Fibroblast of skin of right quadriceps (primary cell): ENCODE measurements at places on chromosomes 5 and 9.

GRCh38 chr9:79221084-79221483 is 350.7 kb upstream of the TLE4 start:
- DNase-seq: peak; percentile 85

- peak; percentile 87 for DNase-seq
These were observed 16.2 kb downstream of the GPR21 start for GRCh38 chr9:123049589-123050222.

- DNase-seq: no peak
These were observed 109.7 kb downstream of the TRIO start for GRCh38 chr5:14252793-14253192.

- peak; percentile 84 for DNase-seq
These were observed at the start of gene ARAP3 for GRCh38 chr5:141681695-141682641. ARAP3 (minus strand) TSS chr5:141682230; CDS start chr5:141680486, 1,744 bp downstream.

DNA sequence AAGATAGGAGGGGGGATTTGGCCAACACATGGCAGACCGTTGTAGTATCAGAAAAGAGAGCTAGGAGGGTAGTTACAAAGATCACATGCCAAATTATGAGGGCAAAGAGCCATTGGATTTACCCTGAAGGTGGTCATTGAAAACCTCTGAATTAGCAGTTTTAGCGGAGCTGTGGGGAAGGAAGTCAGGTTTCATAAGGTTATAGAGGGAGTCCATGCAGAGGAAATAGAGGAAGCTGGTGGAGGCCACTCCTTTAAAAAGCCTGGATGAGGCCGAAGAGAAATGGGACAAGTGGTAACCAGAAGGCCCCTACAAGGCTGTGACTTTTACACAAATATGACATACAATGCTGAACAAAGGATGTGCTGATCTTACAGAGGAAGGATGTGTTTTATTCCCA is 13.2 kb downstream of the DOCK8 start:
- DNase-seq: no peak

- no peak for DNase-seq
These were observed 13.0 kb upstream of the RIMOC1 start for GRCh38 chr5:41891066-41891707.

DNA sequence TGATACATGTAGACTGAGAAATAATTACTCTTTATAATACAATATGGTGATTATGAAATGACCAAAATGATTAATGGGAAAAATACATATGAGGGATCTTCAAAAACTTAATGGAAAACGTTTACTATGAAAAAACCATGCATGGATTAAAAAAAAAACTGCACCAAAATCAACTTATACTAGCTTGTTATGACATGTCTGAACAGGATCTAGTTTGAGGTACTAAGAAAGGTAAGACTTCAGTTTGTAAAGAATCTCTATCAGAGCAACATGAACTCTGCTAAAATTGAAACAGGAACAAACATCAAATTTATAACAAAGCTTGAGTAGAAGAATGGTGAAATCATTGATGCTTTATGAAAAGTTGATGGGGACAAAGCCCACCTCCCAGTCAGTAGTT is 178.0 kb downstream of the SLIT3 start:
- DNase-seq: no peak

DNA sequence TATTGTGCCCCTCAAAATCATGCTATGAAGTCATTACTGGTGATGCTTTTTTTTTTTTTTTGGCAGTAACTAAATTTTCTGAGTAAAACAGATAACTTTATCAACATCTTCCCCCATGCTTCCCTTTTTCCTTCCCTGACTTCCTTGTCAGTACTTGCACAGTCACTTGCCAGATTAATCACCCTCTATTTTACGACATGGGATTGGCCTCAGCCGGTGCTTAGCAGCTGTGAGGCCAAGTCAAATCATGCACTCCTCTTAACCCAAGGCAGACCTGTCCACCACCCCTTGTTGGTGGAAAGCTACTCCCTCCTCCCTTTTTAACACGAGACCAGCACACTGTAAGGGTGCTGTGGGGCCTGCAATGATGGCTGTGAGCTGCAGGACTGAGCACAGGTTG is 118.0 kb upstream of the OTULINL start:
- DNase-seq: peak; percentile 70

GRCh38 chr9:37880916-37881479 is 22.9 kb downstream of the SLC25A51 start:
- no peak for DNase-seq

GRCh38 chr5:57989378-57989777 is 470.5 kb downstream of the PLK2 start:
- DNase-seq: no peak

GRCh38 chr9:93826209-93826608 is 128.9 kb downstream of the BARX1 start:
- no peak for DNase-seq

- no peak for DNase-seq
These were observed 1047.1 kb downstream of the PTPRD start for GRCh38 chr9:9565700-9566099.

GRCh38 chr9:7234144-7234543 is 476.4 kb downstream of the KDM4C start:
- DNase-seq: peak; percentile 14

- peak; percentile 57 for DNase-seq
These were observed 65.7 kb upstream of the ADCY2 start for GRCh38 chr5:7330256-7330655.

GRCh38 chr9:15268317-15268716 is 38.7 kb downstream of the TTC39B start:
- no peak for DNase-seq

GRCh38 chr9:7849362-7849761 is 49.8 kb upstream of the DMAC1 start:
- no peak for DNase-seq

DNA sequence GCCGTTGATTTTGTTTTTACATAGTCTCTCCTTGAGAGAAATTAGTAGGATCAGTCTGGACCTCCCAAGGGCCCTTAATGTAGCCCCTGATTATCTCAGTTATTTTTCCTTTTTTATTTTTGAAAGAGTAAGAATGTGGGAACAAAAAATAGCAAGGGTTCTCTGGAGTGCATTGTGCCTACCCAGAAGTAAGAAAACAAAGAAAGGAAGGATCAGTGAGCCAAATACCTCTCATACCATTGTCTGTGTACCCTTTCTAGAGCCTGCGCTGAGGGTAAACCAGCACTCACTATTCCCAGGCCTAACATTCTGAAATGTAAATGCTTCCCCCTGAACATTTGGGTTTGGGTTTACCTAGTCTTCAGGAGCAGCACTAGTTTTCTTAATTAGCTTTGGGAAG is 213.0 kb upstream of the TARS1 start:
- DNase-seq: no peak

DNA sequence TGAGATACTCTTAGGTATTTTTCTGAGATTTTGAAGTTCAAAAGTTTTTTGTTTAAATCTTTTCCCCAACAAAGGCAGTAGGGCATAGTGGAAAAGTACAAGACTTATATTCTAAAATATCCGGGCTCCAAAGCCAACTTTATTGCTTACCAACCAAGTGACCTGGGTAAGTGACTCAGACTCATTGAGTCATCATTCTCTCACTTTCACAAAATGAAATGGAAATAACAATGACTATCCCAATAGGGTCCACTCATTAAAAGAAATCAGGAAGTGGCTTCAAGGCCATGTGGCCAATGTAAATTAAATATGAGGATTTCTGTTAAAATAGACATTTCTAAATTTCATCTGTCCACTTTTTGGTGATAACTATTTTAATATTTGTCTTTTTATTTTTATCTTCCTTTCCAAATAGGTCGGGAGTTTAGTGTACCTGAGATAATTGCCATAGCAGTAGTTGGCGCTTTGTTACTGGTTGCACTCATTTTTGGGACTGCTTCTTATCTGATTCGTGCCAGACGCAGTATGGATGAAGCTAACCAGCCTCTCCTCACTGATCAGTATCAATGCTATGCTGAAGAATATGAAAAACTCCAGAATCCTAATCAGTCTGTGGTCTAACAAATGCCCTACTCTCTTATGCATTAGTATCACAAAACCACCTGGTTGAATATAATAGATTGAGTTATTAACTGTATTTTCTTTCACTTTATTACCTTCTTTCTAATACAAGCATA is 15.5 kb downstream of the TYRP1 start:
- DNase-seq: peak; percentile 59

DNA sequence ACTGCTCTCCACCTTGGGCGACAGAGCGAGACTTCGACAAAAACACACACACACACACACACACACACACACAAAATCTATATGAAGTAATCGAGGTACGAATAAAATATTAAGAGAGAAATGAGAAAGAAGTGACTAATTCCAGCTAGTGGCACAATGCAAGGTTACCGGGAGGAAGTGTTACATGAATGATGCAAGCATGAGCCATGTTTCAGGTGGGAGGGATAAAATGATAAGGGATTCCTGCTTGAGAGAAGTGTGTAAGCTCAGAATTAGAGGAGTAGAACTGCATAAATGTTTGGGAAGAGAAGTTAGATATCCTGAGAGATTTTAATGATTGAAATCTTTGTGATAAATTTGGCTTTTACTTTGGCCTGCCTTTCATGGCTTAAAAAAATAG is 18.8 kb downstream of the HAPLN1 start:
- DNase-seq: no peak

- peak; percentile 82 for DNase-seq
These were observed 522.3 kb upstream of the ST8SIA4 start for GRCh38 chr5:101425339-101425859.

- no peak for DNase-seq
These were observed 1.1 kb downstream of the PLPP6 start for GRCh38 chr9:4662989-4663792.

DNA sequence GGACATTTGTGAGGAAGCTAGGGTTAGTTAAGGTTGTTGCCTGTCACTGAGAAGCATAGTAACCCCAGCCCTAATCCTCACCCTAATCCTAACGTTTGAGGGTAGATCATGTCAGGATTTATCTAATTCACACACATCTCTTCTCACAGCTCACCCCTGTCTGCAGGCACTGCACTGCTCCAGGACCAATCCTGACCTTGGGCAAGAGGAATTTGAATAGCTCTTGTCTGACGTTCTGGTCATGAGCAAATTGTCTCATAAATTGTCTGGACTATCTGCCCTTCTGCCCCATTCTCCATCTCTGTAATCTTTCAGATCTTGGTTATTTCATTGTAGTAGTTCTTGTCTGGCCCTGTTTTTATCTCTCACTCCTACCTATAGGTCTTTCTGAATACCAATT is 18.7 kb downstream of the CRHBP start:
- no peak for DNase-seq

GRCh38 chr5:98474782-98475181 is 298.7 kb upstream of the RGMB start:
- DNase-seq: no peak

GRCh38 chr5:148523139-148523538 is 131.2 kb downstream of the HTR4 start:
- no peak for DNase-seq

DNA sequence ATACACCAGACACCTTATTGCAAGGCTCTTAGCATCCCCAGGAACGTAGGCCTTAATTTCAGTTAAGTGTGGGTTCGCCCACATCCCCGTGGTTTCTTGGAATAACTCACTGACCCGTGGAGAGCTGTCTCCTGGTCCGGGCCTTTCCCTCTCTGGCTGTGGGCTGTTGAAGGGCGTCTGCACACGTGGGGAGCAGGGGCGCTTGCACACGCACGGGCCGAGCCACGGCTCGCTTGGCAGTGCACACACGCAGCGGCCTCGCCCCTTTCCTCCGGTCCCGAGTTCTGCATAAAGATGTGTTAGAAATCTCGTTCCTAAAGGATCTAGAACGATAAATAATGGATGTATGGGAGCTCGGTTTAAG is 141.9 kb downstream of the PBX3 start:
- DNase-seq: no peak

- no peak for DNase-seq
These were observed 30.4 kb downstream of the CERT1 start for GRCh38 chr5:75481024-75481423.

GRCh38 chr5:144205141-144205551 is 34.5 kb downstream of the KCTD16 start:
- peak; percentile 50 for DNase-seq

DNA sequence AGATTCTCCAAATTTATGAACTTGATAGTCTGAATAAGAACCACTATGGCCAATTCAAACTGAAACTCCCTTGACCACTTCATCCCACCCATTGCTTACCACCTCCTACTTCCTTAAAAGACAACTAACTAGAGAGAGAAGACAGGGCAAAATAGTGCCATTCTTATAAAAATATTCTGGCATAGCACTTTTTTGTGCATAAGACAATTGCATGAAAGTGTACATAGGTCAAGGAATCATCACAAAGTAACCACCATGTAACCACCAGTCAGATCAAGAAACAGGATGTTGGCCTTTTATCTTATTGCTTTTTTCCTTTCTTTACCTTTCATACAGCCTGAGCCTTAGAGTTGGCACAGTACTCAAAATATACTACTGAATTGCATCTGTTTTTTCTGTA is 8.1 kb upstream of the ARSB start:
- DNase-seq: no peak

GRCh38 chr5:10715605-10716290 is 45.3 kb downstream of the DAP start:
- no peak for DNase-seq

GRCh38 chr5:42813533-42813932 is 1.8 kb upstream of the SELENOP start:
- no peak for DNase-seq

DNA sequence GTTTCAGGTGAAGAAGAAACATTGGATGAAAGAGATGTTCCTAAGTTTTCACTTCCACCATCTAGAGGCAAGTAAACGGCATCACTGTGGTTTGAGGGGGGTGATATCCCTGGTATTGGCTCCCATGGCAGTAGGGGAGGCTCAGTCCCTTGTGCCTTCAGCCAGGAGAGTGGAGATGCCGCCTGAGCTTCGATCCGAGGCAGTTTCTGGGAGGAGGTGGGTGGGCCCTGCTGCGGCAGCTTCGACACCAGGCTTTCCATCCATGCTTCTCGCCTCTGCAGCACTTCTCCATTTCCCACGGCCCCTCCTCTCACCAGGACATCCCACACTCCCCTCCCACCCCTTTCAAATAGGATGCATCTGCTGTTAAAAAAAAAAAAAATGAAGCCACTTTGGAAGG is 258.3 kb downstream of the GADD45G start:
- no peak for DNase-seq

DNA sequence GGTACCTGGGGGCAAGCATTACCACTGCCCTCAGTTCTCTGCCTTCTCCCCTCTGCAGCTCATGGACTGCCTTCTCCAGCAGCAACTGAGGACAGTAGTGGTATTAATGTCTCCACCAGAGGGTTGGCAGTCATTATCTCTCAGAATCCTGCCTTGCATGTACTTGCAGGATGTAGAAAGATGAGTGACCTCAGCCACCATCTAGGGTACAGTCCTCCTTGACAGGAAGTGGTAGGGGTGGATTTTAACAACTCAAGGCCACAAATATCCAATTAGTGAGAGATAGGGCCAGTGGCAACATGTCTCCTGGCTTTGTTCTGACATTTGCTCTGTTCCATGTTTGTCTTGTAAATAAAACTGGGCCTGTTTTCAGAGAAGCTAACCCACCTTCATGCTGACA is 47.2 kb downstream of the F2R start:
- no peak for DNase-seq

DNA sequence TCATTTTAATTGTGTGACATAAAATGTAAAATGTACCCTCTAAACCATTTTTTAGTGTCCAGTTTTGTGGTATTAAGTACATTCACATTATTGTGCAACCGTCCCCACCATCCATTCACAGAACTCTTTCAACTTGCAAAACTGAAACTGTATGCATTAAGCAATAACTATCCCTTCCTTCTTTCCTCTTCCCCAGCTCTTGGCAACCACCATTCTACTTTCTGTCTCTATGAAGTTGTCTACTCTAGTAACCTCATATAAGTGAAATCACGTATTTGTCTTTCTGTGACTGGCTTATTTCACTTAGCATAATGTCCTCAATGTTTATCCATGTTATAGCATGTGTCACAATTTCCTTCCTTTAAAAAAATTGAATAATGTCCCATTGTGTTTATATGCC is 142.4 kb downstream of the C9orf152 start:
- peak; percentile 35 for DNase-seq

- DNase-seq: no peak
These were observed 70.6 kb downstream of the RAB3C start for GRCh38 chr5:58653521-58653920.
